Panc1 (cell line): ENCODE measurements at places on chromosomes 1 and 21.

GRCh38 chr1:48869116-48869893 is 92.6 kb upstream of the BEND5 start:
- no peak for DNase-seq

- DNase-seq = no peak
Measured at GRCh38 chr1:169692756-169693460, 18.5 kb downstream of the SELL start.

GRCh38 chr1:110348050-110348449 is 8.9 kb downstream of the RBM15 start:
- no peak for DNase-seq

GRCh38 chr1:8164670-8165069 is 138.6 kb upstream of the ERRFI1 start:
- no peak for DNase-seq

- DNase-seq = no peak
Measured at GRCh38 chr1:44292651-44293050, 62.4 kb downstream of the ERI3 start.

DNA sequence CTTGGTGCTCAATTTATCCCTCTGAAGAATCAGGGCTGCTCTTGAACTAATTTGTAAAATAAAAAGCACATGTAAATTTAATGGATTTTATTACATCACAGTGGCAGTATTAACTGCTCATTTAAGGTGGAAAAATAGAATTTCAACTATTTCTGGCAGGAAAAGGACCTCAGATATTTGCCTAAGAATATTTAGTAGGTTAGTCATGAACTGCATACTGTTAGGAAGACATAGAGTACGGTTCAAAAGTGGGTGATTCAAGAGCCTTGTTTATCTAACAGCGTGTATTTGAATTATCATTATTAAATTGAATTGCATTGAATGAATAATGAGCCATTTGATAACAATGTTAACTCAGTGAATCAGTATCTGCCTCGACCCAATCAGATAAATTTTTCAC is 248.8 kb upstream of the PBX1 start:
- DNase-seq = no peak
